ENCODE measurements at places on chromosomes 1 and 21.
A peak's percentile ranks its signal among the peaks of the same experiment; 100 is the strongest.

- no peak for DNase-seq
Observed at GRCh38 chr1:18831656-18832055, 27.8 kb downstream of the TAS1R2 start.

GRCh38 chr1:106458866-106459265 lies 597.6 kb upstream of the PRMT6 start:
- DNase-seq = peak; percentile 73

GRCh38 chr21:38766987-38767722 lies 38.6 kb upstream of the ETS2 start:
- DNase-seq = no peak

- DNase-seq = peak; percentile 56
Observed at GRCh38 chr1:209689477-209689876, 14.3 kb downstream of the G0S2 start.

DNA sequence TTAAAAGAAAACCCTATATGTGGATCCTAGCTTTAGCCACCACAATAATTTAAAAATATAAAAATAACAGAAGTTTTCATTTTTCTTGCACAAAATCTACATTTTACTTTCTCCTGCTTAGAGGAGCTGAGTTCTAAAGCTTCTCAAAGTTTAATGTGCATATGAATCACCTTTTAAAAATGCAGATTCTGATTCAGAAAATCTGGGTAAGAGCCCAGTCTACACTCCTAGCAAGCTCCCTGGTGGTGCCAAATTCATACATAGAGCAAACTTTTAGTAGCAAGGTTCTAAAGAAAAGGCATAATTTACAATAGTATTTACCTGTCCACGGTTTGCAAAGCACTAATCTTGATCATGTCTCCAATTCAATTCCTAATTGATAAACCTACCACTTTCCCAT lies 19.3 kb downstream of the RSBN1 start:
- peak; percentile 48 for DNase-seq

GRCh38 chr1:99603699-99604560 lies 42.0 kb upstream of the PALMD start:
- DNase-seq = no peak

DNA sequence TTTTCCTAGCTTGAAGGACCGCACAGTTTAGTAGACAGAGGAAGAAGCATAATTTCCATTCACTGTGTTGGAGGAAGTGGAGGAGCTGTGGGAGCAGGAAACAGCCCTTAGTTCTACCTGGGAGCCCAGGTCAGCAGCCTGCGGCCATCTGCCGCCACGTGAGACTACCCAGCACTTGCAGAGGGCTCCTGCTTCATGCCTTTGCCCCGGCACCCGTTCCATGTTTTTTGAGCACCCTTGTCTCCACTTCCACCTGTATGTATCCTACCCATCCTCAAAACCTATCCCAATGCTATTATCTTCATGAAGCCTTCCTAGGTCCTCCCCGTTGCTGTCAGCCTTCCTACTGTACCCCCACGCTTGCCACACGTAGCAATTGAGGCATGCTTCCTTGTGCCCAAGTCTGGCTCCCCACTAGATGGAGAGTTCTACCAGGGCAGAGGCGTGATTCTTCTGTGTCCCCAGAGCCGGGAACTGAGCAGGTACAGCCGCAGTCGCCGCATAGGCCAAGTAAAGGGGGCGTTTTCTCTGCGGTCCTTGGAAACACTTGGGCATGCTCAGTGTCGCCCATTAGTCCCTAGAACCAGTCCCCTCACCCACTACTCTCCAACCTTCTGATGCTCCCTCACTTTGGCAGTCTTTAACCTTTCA lies 1.9 kb downstream of the SLC6A9 start:
- DNase-seq = peak; percentile 77

- no peak for DNase-seq
Observed at GRCh38 chr1:97013136-97013535, 291.6 kb downstream of the PTBP2 start.

DNA sequence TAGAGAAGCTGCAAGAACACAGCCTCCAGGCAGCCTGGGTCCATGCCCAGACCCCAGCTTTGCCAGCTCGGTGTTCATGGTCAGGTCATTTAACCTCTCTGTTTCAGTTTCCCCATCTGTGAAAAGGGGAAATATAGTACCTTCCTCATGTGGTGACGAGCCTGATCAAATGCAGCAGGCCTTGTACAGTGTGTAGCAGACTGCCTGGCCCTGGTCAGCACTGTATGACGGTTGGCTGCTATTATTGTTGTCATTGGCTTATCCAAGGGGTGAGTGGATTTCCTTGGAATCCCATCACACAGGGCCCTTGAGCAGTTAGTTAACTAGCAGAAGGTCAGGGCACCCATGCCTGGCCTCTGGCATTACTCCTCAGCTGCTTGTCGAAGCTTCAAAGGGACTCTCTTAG lies 6.6 kb upstream of the TMEM51 start:
- no peak for DNase-seq

DNA sequence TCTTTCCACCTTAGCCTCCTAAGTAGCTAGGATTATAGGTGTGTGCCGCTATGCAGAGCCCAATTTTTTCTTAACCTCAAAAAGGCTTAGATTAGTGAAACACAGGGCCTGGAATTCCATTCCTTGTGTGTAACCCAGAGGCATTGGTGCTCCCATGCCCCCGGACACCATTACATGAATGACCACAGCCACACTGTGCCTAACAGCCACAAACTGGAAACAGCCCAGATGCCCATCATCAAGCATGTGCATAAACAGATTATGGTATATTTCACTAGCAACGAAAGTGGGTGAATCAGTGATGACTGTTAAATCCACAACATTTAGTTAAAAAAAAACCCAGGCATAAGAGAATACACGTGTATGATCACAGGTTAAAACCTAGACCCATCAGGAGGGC lies 24.4 kb downstream of the ADAM30 start:
- no peak for DNase-seq

DNA sequence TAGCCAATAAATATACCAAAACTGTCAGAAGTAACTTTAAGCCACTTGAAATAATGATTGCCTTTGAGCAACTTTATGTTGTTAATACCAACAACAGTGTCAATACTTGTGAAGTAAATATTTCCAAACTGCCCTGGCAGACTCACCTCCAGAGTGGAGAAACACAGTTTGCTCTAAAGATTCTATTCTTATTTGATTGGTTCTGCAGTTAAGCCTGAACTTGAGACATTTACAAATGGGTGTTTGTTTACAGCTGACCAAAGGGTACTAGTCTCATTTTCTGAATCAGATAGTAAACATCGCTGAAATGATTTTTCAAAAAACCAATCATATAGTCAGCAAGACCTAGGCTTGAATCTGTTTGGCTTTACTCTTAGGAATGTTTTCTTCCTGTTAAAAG lies 1.3 kb upstream of the MYOC start:
- DNase-seq = no peak

DNA sequence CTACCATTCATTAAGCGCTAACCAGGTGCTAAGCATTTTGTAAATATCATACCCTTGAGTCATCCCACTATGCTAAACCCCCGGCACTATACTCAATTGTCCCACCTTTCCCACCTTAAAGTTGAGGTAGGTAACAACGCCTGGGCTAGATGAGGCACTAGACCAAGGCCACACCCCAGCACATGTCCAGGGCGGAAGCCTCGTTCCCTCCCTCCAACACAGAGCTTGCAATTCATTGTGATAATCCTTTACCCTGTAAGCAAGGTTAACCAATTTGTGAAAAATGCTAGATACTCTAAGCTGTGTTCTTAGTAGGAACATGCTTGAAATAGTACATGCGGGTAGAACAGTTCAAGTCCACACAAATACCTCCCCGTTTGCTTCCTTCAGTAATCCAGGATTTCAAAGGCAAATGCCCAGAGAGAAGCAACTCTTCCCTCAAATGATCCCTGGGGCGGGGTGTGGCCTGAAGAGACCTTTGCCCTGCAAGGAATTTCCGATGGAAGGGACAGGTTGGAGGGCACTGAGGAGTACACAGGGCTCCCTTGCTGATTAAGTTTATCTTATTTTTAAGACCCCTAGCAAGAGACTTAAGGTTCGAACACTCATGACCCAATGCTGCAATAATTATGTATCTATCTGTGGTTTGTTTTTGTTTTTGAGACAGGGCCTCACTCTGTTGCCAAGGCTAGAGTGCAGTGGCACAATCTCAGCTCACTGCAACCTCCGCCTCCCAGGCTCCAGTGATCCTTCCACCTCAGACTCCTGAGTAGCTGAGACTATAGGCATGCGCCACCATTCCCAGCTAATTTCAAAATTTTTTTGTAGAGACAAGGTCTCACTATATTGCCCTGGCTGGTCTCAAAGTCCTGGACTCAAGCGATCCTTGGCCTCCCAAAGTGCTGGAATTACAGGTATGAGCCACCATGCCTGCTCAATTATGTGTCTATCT lies 2.6 kb downstream of the RSPH1 start:
- no peak for DNase-seq

GRCh38 chr1:46204406-46204742 lies 1.2 kb downstream of the LURAP1 start:
- DNase-seq = no peak

DNA sequence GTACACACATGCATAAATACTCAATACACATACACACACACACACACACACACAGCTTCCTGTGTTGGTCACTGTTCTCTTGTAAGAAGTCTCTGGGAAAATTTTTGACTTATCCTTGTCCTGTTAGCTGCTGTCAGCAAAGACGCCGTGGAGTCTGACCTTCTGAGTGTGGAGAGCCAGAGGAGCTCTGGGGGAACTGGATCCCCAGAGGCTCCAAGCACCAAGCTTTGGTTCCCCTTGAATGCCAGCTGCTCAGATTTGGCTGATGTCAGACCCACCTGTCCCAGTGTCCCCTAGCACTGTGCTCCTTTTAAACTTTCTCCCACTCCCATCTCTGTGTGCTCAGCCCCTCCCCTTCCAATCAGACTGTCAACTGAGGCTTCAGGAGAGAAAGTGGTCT lies 319.1 kb downstream of the CAMTA1 start:
- DNase-seq = no peak

GRCh38 chr1:1305300-1306069 lies 2.2 kb downstream of the ACAP3 start:
- DNase-seq = no peak

GRCh38 chr1:16991571-16991970 lies 11.2 kb upstream of the MFAP2 start:
- DNase-seq = no peak

GRCh38 chr1:27149084-27149761 lies 5.7 kb downstream of the SLC9A1 start:
- no peak for DNase-seq

- no peak for DNase-seq
Observed at GRCh38 chr1:88210103-88210787, 473.8 kb upstream of the PKN2 start.

GRCh38 chr1:62280150-62280549 lies 39.1 kb downstream of the KANK4 start:
- DNase-seq = no peak

DNA sequence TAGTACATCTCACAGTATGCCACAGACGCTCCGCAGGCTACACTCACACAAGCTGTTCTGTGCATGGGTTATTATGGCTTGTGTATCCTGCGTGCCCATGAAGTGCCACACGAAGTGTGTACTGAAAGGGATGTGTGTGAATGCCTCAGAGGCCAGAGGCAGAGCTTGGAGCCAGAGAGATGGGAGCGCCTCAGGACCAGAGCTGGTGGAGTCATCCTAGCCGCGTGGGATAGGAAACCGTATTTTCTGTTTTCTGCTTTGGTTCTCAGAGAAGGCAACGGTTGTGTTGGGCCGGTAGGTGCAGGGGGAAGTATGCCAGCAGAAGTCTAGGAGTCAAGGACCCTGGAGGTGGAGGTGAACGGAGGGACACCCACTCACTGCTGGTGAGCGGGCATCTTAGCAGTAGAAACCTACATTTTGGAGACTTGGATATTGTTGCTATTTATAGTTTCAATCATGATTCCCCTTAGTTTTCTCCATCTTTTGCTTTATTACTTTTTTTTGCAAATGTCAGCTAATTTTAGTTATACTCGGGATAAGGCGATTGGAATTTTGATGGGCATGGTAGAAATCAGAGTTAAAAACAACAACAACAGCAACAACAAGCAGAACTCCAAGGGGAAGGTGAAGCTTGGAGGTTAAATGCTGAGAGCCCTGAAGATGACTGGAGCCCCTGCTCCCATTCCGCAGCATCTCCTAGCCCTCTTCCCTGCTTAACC lies 188.2 kb downstream of the DYRK1A start:
- no peak for DNase-seq

DNA sequence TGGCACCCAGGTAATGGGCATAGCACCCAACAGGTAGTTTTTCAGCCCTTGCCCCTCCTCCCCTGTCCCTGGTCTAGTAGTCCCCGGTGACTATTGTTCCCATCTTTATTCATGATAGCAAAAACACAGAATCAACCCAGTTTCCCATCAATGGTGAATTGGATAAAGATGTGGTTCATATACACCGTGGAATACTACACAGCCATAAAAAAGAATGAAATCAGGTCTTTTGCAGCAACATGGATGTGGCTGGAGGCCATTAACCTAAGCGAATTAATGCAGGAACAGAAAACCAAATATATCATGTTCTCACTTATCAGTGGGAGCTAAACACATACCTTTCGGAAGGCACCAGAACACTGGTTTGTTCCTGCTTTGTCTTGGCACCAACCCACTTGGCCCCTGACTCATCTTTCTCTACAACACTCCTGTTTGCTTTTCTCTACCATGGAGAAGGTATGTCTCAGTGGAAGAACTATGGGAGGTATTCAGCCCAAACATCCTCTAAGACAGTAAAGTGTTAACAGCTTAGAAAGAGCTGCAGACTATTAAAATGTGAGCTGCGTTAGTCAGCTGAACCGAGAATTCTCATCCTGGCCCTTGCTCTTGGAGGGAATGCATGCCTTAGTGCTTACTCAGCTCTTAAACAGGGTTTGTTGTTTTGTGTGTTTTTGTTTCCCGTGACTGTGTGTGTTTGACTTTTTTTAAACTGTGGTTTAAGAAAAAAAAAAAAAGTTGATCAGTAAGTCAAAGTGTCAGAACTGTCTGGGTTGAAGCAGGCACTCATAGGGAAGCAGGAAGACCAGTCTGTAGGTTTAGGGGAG lies 203.0 kb downstream of the TOMM20 start:
- peak; percentile 97 for DNase-seq
